ENCODE measurements at places on chromosomes 3 and 15. TPM values are rescaled to one million over a fixed set of nuclear protein-coding genes. Genes with fewer than 3 reads are reported as not detected.

- peak; percentile 71 for DNase-seq
These were observed 70.3 kb downstream of the CCNL1 start for GRCh38 chr3:157089455-157090221.

DNA sequence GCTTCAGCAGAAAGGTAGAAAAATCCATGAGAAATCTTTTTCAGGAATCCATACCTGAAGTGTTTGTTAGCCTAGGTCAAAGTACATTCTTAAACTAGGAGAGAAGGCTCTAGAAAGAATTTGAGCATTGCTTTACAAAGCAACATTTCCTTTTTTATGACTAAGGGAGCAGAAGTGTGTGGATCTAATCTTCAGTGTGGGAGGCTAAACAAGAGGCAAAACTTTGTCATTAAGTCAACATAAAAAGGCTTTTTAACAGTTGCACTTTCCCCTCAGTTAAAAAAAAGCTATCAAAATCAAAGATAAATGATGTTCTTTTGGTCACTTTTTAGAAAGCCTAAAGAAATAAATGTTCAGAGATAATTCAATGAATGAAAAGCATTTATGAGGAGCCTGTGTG lies 154.8 kb downstream of the TMEM108 start:
- no peak for DNase-seq

DNA sequence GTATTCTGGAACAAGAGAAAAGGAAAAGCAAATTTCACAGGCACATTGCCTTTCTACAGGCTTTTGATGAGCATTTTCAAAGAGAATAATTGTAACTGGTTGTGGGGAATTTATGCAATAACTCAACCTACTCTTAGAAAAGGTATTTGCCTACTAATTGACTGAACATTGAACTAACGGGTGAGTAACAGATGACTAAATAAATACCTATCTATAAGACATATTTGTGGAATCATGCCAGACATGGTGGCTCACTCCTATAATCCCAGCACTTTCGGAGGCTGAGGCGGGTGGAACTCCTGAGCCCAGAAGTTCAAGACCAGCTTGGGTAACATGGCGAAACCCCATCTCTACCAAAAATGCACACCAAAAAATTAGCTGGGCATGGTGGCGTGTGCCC lies 367.7 kb downstream of the CGGBP1 start:
- no peak for DNase-seq

DNA sequence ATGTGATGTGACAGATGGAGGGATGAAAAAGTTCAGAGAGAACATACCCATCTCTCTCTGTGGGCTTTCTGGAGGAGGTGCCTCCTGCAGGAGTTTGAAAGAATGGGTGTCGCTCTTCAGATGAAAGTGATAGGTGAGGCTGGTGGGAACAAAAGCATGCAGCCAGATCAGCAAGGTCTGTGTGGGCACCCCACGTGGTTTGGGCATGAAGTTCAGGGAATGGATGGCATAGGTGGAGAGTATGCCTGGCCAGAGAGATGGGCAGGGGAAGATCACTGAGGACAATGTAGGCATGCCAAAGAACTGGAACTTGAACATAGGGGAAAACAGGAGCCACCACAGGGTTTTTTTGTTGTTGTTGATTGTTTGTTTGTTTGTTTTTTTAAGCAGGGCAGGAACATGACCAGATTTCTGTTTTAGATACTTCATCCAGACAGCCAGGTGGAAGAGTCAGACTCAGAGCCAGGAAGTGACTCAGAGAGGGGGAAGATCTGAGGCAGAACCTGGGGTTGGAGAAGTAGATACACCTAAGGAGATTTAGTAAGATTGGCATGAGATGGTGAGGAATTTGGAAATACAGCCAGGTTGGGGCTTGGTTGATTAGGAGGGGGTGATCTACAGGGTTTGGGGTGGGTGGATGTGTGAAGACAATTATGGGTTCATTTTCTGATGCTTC lies 64.8 kb upstream of the CLSTN2 start:
- DNase-seq, result no peak

DNA sequence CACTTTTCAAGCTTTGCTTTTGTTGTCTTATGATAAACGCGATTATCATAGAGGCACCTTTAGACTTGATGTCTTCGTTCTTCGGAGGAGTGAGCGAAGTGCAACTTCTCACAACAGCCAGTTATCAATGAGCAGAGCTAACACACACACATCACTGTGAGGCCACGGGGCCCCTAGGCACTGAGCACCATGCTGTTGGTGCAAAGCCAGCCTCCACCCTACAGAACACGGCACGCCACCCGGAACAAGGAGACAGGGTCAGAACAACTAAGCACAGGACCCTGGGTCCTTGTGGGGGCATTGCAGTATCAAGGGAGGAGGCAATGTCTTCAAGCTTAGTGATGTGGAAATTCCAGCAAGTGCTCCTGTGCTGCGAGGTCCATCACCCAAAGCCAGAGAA lies 244.5 kb downstream of the OCA2 start:
- no peak for DNase-seq

The PLA2G4F gene
- total RNA-seq, result not detected

The PLCH1 gene
- 5.6 TPM for total RNA-seq

The TMEM43 gene
- 73.4 TPM for total RNA-seq

GRCh38 chr3:17583530-17583929 lies 158.9 kb downstream of the TBC1D5 start:
- no peak for DNase-seq

- DNase-seq, result no peak
These were observed 250.7 kb downstream of the LPP start for GRCh38 chr3:188404701-188405100.

DNA sequence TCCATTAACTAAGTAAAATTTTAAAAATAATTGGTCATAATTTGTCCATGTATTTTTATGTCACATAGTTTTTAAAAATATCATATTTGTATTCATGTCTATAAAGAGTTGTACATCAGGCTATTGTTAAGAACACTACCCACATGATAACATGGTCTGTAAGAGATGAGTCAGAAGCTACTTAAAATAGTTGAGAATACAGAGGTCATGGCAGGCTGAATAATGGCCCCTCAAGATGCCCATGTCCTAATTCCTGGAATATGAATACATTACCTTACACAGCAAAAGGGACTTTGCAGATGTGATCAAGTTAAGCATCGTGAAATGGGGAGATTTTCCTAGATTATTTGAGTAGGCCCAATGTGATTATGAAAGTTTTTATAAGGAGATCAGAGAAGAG lies 782.9 kb upstream of the GOLIM4 start:
- peak; percentile 23 for DNase-seq

DNA sequence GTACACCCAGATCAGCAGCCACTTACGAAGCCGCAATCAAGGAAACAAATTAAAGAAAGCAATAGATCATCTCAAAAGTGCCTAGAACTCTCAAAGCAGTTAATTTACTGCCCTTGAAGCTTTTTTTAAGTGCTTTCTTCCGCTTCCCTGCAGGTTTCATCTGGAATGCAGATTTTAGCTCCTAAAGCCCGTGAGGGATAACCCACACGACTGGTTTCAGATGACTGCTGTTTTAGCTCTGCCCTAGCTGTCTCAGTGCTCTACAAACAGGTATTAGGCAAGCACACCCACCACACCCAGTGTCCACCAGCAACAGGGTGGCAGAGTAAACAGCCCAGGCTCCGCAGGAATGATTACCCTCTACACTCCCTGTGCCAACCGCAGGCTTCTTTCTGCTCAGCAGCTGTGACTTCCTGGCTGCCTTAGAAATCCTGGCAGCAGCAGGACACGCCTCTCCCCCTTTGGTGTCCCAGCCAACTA lies 126.0 kb downstream of the FMN1 start:
- DNase-seq, result peak; percentile 91

The RPL35A gene
- 1,319 TPM for total RNA-seq

DNA sequence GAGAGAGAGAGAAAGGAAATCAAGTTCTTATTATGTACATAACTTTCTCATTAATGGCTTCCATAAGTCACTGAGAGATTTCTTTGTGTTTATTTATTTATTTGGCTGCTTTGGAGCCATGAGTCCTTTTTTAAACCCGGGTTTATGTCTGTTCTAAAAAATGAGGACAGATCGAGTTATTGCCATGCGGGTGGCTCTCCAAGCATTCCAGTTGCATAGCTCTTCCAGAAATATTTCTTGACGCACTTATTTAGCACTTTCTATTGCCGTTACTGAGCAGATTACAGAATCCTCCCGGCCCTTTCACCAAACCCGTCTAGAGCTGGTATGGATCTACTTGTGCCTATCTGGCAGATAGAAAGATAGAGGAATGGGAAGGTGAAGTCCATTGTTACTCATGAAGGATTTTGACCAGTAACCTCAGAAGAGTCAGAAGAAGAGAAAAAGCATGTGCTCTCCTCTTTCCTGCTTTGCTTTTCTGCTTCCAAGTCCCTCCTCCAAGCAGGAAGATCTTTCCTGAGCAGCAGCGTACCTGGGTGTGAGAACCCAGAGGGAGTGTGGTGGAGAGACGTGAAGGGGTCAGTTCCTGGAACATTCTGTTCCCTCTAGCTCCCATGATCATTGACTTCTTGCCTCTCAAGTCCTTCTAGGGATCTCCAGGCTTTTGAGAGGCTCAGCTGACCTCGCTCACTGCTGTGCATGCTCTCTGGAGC lies 112.8 kb downstream of the LPP start:
- no peak for DNase-seq

The CEMIP gene
- not detected for total RNA-seq
